Ovary (tissue), 10 donors: ENCODE measurements at places on chromosomes 16 and 17. TPM values are rescaled to one million over a fixed set of nuclear protein-coding genes. Genes with fewer than 3 reads are reported as not detected.

The SLC4A1 gene
- total RNA-seq, result 0.23 TPM

The KRTAP9-4 gene
- total RNA-seq, result not detected

DNA sequence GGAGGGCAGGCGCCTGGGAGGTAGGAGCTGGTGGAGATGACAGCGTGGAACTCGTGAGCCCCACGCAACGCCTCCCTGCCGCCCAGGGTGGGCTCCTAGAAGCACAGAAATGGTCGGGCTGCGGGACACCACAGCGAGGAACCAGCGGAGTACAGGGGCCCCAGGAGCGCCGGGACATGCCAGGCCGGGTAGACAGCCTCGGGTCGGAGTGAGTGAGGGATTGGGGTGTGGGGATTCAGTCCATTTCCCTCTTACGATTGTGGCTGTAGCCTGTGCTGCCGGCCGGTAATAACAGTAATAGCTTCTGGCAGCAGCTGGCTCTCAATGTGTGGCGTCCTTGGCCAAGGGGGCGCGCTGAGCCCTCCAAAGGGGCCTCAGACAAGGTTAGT lies 12.2 kb upstream of the CES3 start:
- DNase-seq, result no peak
- no peaks in the 10 kb centered on the region for H3K27me3 ChIP-seq
- peaks cover 3% of the 10 kb centered on the region for H3K4me1 ChIP-seq
- no peak overlapping the region for H3K27ac ChIP-seq
- peak overlapping the region; percentile 49 for H3K4me3 ChIP-seq

GRCh38 chr17:74569020-74570003 lies 2.0 kb upstream of the CD300H start:
- H3K27me3 ChIP-seq, result no peaks in the 10 kb centered on the region
- H3K36me3 ChIP-seq, result no peaks in the 10 kb centered on the region
- H3K4me3 ChIP-seq, result no peak overlapping the region
- no peak for DNase-seq
- H3K4me1 ChIP-seq, result no peaks in the 10 kb centered on the region

DNA sequence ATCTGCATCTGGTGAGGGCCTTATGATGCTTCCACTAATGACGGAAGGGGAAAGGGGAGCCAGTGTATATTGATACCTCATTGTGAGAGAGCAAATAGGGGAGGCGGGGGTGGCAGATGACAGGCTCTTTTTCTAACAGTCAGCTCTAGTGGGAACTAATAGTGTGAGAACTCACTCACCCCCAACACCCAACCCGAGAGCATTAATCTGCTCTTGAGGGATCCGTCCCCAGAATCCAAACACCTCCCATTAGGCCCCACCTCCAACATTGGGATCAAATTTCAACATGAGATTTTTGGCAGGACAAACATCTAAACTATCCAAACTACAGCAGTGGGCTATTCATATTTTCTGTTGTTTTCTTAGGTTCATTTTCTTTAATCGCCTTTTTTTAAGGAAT lies 54.4 kb downstream of the BPTF start:
- no peaks in the 10 kb centered on the region for H3K27me3 ChIP-seq
- no peak for DNase-seq
- no peaks in the 10 kb centered on the region for H3K4me1 ChIP-seq

DNA sequence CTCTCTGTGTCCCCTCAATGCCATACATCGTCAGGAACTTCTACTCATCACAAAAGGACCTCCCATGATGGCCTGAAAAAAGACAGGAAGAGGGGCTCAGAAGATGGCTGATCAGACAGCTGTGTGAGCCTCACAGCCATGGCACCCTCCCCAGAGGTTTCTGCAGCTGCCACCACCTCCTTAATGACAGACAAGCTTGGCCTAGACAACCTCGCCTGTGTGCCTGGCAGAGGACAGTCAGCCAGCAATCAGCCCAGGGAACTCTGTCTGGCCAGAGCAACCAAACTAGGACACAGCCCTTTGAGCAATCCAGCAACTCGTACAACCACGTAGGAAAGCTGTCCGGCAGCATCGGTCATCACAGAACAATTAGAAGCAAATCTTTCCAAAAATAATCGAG lies 54.2 kb upstream of the MED9 start:
- H3K4me3 ChIP-seq, result no peak overlapping the region
- no peak overlapping the region for H3K27ac ChIP-seq
- no peaks in the 10 kb centered on the region for H3K36me3 ChIP-seq
- DNase-seq, result no peak
- H3K4me1 ChIP-seq, result no peaks in the 10 kb centered on the region

DNA sequence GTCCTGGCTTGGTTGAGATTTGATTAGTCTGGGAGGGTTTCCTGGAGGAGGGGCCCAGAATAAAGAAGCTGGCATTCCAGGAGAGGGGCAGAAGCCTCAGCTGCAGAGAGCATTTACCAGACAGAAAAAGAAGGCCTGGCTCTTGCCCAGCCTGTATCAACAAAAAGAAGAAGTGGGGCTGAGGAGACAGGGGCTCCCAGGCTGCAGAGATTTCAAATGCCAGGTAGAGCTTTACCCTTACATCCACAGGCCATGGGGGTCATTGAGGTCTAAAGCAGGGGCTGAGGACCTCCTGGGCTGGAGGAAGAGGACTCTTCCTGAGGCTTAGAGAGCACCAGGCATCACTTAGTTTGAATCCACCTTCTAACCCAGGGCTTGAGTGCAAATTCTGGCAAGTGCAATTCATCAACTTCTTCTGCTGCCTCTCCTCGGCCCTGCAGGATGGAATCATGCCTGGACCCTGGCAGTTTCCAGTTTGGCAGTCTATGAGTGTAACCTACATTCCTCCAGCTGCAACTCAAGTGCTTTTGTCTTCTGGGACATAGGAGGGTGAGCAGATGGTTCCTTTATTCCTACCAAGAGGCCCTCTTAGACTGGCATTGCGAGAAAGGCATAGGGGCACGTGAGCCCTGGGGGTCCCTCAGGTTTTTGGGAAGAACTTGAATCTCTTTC lies 15.3 kb downstream of the CA7 start:
- H3K27ac ChIP-seq, result no peak overlapping the region
- no peak for DNase-seq
- no peak overlapping the region for H3K4me3 ChIP-seq
- no peaks in the 10 kb centered on the region for H3K36me3 ChIP-seq
- H3K4me1 ChIP-seq, result no peaks in the 10 kb centered on the region

DNA sequence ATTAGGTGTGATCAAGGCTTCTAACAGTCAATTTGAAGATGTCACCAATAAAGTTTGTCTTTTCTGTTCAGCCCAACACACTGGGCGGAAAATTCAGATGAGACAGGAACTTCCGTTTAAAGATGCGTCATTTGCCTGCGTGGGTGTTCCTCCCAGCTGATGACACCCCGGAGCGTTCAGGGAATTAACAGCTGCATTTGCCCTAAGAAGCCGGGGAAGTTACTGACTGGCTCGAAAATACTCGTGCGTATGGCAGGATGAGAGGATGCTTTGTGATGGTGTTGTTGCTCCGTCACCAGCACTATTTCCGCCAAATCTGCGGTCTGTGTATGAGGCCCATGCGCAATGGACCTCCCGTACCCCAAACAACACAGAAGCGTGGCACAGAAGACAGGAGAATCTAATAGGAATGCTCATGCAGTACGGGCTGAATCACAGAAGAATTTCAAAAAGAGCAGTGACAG lies 11.9 kb upstream of the PVALEF start:
- no peaks in the 10 kb centered on the region for H3K36me3 ChIP-seq
- no peak overlapping the region for H3K27ac ChIP-seq
- no peak for DNase-seq
- no peak overlapping the region for H3K4me3 ChIP-seq

DNA sequence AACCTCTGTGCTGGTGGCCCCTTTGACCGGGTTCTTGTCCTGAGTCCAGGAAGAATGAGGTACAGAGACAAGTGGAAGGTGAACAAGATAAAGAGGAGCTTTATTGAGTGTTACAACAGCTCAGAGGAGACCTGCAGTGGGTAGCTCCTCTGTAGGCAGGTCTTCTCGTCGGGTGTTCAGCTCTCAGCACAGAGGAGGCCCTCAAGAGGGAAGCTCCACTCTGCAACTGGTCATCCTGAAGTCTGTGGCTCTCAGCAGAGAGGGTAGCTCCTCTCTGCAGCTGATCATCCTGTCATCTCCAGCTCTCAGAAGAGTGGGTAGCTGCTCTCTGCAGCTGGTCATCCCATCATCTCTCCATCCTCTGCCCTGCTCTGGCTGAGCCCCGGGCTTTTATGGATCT lies 39.7 kb downstream of the SCPEP1 start:
- no peaks in the 10 kb centered on the region for H3K4me1 ChIP-seq
- no peaks in the 10 kb centered on the region for H3K36me3 ChIP-seq
- no peaks in the 10 kb centered on the region for H3K27me3 ChIP-seq
- no peak for DNase-seq
- no peak overlapping the region for H3K27ac ChIP-seq

GRCh38 chr17:54901230-54901822 lies 674 bp downstream of the TOM1L1 start:
- peaks cover 6% of the 10 kb centered on the region for H3K4me1 ChIP-seq
- no peak overlapping the region for H3K27ac ChIP-seq
- no peaks in the 10 kb centered on the region for H3K36me3 ChIP-seq
- no peaks in the 10 kb centered on the region for H3K27me3 ChIP-seq
